ENCODE measurements at places on chromosomes 12 and 14.
A peak's percentile ranks its signal among the peaks of the same experiment; 100 is the strongest.

DNA sequence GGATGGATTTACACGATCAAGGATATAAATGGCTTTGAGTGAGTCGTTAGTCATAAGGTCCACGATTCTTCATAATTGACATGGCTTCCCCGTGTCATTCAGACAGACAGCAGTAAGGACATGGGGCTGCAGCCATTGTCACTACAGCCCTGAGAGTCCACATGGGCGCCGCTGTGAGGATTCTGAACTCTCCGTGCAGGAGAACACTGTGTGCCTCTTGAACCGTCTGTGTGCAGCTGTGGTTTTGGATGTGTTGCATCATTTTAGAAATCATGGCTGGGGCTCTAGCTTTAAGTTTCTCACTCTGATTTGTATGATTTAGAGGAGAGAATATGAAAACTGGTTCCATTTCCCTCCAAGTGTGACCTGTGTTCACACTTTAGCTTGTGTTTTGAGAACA, 47.2 kb downstream of the NPAS3 start:
- no peak for DNase-seq

DNA sequence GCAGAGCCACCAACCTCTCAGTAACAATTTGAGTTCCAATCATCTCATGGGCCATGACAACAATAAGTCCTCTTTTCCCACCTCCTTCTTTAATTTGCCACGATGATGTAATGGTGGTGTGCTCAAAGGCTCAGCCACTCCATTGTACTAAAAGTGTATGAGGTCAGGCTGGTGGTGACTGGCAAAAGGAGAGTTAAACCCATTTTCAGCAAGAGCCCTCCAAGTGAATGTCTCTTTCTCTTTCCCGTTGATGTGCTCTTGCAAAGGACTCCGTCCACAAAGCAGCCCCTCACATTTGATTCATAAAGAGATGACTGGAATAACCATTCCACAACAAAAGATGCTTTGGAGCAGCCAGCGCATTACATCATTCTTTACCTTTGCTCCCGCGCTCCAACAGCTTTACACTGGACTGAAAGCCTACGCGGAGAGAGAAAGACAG, 41.6 kb downstream of the DUSP16 start:
- DNase-seq = no peak

DNA sequence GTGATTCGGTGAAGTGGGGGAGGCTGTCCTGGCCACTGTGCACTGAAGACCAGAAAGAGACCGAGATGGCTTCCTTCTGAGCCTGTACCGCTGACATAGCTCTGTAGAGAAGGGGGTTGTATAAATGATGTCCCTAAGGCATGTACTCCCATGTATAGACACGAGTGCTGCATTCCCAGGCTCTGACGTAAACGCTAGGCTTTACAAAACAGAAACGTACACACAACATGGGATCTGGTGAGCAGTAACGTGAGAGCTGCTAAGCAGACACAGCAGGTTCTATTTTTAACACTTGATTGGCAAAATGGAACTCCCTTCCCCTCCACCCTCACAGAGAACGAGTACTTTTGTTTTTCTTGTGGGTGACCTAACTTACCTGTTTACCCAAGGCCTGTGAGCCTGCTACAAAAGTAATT, 35.9 kb downstream of the ACADS start:
- no peak for DNase-seq

DNA sequence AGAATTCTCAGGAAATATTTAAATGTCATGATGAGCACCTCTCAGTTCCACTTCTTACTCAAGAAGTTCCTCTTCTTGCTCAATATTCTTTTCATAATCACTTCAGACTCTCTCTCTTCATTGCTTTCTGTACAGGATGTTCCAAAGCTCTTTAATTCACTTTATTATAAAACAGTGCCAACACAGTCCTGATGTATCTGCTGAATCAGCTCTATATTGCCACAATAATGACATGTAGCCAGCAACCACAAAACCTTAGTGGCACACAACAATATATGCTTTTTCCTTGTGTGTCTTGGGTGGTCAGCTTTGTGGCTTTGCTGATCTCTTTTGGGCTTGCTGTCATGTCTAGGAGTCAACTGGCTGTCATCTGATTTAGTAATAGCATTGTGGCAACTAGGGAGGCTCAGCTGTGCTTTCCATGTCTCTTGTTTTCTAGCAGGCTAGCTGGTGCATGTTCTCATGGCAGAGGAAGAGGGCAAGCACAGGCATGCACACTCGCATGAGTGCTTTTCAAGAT, 52.8 kb upstream of the SLC2A13 start:
- no peak for DNase-seq

- peak; percentile 73 for DNase-seq
Observed at GRCh38 chr14:63677891-63678379, 36.3 kb upstream of the WDR89 start.

GRCh38 chr14:101506211-101506925, 54.9 kb upstream of the DIO3 start:
- no peak for DNase-seq

DNA sequence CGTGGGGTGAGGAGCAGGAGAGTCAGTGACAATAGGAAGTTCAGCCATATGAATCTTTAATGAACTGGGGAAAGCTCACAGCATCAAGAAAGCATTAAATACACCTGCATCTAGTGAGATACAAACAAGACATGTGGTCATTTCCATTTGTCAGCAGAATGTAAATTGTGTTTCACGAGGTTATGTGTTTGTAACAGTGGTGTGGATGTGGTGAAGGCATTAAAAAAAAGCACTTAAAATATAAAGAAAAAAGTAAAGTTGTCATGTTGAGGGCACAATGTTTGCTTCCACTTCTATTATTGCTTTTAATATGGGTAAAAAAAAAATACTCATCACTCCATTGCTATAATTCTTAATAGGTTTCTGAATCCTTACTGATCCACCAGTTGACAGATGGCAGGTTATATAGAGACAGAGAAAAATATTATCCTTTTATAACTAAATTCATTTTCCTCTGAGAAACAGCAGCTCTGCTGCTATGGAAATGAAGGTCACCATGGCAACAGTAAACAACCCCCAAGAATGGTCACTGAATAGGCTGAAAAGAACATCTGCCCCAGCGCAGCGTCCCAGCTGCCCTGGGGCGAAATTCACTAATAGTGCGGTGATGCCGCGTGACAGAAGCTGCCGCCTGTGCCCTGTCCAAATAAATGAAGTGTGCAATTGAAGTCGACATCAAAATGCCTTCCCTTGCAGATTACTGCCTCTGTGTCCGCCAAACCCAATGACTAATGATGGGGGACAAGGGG, 226.1 kb downstream of the FOXN3 start:
- DNase-seq = no peak

GRCh38 chr12:98645572-98646067, 530 bp downstream of the APAF1 start:
- no peak for DNase-seq

DNA sequence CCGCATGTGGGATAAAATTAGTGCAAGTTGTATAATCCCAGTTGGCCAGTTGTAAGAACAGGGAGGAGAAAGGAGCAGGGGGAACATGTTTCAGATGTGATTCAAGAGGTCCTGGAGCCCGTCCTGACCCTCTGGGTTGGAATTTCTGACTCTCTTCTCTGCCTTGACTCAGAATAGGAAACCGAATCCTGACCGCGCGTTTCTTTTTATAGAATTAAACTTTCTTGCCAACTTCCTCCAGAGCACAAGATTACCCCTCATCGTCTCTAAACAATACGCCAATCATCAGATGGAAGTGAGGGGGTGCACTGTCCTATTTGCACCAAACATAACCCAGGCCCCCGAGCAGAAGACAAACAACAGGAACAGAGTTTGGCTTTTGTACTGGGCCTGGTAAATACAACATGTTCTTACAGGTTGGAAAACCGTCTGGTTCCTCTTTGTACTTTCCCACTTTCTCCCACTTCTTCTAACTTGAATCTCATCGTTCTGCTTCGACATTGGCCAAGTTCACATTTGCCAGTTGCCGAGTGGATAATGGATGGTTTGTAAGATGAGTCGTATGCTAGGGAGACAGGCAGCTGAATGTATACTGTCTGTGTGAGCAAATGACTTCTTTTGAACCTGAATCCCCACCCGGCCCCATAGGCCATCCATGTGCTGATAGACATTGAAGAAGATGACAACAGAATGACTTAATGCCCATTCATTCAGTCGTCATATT, 42.6 kb upstream of the MED13L start:
- no peak for DNase-seq

- no peak for DNase-seq
Observed at GRCh38 chr12:58298803-58299202, 357.4 kb downstream of the ATP23 start.

GRCh38 chr12:53414756-53415417, 8.8 kb upstream of the AMHR2 start:
- DNase-seq = no peak

DNA sequence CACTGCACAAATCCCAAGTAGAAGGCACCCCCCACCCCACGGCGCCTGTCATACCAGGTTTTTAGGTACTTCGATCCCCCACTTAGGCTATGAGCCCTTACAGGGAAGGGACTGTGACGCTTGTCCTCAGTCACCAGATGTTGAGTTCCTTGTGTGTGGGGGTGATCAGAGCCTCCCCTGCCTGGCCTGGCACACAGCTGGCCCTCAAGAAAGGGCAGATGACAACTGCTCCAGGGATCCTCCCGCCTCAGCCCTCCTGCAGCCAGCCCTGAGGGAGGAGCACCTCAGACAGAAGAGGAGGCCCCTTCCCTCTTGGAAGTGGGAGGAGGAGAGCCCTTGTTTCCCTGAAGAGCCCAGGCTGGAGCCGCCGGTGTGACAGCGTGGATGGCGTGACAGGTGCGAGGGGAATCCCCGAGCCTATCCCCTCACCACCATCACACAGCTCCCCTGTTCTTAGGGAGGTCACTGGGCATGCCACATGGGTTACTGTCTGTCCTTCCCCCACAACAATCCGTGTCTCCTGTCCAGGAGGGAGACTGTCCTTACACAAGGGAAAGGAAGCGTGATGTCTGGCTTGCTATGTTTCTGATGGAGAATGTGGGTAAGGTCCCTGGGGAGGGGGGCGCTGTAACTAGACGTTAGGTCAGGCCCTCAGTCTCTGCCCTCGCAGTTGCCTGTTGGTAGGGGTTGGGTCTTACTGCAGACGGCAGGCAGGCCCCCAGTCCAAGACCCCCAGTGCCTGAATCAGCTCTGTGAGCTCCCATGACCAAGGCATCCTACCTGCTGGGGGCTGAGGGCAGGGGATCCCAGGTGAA, 31.4 kb downstream of the P2RX4 start:
- DNase-seq = no peak

DNA sequence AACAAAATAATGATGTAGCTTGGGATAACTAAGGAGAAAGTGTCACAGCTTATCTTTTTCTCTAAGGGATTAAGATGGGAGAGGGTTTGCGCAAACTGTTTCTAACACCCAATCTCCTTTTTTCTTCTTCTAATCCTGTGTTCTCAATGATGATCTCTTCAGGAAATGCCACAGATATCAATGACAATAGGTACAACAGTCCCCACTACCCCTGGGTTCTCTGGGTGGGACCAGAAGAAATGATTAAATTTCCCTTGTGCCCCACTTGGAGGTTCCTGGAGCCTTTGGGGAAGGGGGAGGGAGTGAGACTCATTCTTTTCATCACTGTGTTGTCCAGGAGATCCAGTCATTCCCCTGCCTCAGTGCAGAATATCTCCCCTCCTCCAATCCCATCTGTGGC, 8.6 kb upstream of the PIP4K2C start:
- no peak for DNase-seq

- peak; percentile 11 for DNase-seq
Observed at GRCh38 chr12:41521872-41522379, 333.8 kb downstream of the PDZRN4 start.

DNA sequence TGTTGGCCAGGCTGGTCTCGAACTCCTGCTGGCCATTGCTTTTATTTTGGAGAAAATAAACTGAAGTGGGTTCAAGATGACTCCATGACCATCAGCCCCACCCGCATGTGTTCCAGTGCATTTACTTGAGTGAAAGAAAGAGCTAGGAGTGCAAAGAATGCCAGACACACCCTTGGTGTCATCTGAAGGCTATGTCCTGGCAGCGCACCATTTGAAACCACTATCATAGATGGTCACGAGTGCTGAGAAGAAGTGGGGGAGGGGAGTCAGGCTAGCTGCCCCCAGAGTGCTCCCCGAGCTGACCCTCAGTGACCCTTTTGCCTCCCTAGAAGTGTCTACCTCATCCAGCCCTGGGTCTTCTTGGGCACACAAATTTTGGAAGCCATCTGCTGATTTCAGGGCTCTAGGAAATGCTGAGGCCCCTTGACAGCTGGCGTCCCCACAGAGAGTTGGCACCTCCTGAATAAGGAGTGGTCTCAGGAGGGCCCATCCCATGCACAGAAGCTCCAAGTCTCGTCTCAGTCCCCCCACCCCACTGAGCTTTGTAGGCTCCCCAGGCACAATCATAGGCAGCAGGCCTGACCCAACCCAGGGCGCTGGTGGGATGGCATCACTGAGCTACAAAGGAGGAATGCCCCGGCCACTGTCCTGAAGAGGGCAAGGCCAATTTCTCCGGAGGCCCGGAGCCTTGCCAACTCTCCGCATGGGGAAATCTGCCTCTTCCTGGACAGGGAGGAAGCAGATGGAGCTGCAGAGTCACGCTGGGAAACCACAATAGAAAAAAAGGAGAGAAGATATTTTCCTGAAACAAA, 28.0 kb downstream of the PXN start:
- DNase-seq = no peak

DNA sequence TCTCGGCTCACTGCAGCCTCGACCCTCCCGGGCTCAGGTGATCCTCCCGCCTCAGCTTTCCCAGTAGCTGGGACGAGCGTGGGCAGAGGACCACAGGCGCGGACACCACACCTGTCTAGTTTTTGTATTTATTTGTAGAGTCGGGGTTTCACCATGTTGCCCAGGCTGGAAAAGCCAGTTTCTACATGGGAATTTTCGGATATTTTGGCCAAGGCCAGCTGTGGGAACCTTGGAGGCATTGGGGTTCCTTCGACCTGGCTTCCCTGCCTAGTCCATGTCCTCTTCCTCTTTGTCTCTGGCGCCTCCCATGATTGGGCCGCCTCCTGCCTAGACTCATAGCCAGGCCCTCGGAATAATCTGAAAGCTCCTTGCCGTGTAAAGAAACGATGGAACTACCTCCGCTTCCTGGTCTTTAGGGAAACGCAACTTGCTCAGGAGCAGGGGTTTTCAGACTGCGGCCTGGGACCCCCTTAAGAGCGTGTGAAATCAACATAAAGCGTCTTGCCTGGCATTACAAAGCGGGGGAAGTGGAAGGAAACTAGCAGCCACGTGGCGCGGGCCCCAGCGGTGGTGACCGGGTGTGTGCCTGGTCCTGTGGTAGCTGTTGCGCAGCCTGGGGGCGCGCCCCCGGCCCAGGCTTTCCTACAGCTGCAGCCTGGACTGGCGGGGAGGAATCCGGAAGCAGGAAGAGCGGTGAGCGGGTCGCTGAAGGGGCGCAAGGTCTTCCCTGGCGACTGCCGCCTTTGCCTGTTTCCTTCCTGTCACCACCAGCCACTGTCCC, 1.4 kb upstream of the HSP90AA1 start:
- DNase-seq = peak; percentile 78

GRCh38 chr12:110699591-110700445, 10.9 kb upstream of the HVCN1 start:
- no peak for DNase-seq

GRCh38 chr12:126534495-126534894, 1469.3 kb downstream of the AACS start:
- DNase-seq = no peak

- DNase-seq = no peak
Observed at GRCh38 chr14:27134200-27134599, 536.4 kb upstream of the NOVA1 start.

GRCh38 chr12:94225947-94226630, 77.7 kb downstream of the PLXNC1 start:
- no peak for DNase-seq

- no peak for DNase-seq
Observed at GRCh38 chr14:59132796-59133494, 55.5 kb upstream of the DAAM1 start.
